Activated CD4-positive, alpha-beta memory T cell treated with anti-CD3 and anti-CD28 coated beads, Interleukin-2, amount 10 ng/mL, durations not matched to agents 7 days and 5 days (primary cell): ENCODE measurements at places on chromosomes 1 and 21. TPM values are rescaled to one million over a fixed set of nuclear protein-coding genes. Genes with fewer than 3 reads are reported as not detected.

DNA sequence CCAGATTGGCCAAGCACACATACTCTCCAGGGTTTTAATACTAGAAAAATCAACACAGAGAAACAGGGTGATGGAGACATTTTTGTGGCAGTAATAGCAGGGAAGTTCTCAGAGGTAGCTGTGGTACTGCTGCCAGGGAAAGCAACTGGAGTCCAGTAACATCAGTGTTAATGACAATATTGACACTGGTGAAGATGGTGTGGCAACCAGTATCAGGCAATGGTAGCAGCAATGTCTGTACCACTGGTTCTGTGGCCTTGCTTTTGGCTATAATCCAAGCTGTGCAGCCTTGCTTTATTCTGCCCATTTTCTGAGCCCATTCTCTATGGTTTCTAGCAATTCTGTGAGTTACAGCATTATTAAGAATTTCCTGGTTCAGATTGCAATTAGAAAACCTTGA lies 1.6 kb upstream of the SNX7 start:
- no peaks in the 10 kb centered on the region for H3K36me3 ChIP-seq
- no peak overlapping the region for H3K4me3 ChIP-seq
- peaks cover 35% of the 10 kb centered on the region for H3K27me3 ChIP-seq
- DNase-seq, result no peak
- no peak overlapping the region for H3K27ac ChIP-seq
- H3K4me1 ChIP-seq, result peaks cover 12% of the 10 kb centered on the region

GRCh38 chr1:48048064-48048463 lies 50.9 kb upstream of the TRABD2B start:
- H3K27me3 ChIP-seq, result no peaks in the 10 kb centered on the region
- peaks cover 2% of the 10 kb centered on the region for H3K4me1 ChIP-seq
- no peak overlapping the region for H3K4me3 ChIP-seq
- no peak for DNase-seq
- no peak overlapping the region for H3K27ac ChIP-seq

DNA sequence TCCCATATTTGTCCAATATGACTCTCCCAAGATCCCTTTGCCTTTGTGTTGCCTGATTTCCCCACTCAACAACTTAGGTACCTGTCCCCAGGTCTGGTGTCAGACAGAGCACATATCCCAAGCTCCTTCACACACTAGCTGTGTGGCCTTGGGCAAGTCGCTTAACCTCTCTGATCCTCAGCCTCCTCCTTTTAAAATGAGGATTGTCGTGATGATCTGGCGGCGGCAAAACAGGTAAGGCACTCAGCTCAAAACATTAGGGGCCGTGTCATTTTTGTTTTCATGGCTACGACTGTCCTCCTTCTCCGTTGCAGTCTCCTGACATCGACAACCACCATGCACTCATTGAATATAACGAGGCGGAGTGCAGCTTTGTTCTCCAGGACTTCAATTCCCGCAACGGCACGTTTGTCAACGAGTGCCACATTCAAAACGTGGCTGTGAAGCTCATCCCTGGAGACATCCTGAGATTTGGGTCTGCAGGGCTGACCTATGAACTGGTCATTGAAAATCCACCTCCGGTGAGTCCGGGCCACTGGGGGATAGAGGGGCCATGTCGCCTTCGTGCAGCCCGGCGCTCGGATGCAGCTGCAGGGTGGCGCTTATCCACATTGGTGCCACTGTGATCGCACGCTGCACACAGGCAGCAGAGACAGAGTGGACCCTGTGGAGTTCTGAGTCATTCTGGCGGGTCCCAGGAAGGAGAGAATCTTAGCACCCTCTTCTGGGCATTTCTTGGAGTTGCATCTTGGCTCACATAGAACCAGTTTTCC lies 25.2 kb downstream of the FHAD1 start:
- no peaks in the 10 kb centered on the region for H3K36me3 ChIP-seq
- H3K27me3 ChIP-seq, result peaks cover 34% of the 10 kb centered on the region
- no peak overlapping the region for H3K4me3 ChIP-seq
- peaks cover 3% of the 10 kb centered on the region for H3K4me1 ChIP-seq

GRCh38 chr1:97898948-97899347 lies 21.9 kb downstream of the DPYD start:
- no peak for DNase-seq
- H3K4me3 ChIP-seq, result no peak overlapping the region
- H3K27me3 ChIP-seq, result no peaks in the 10 kb centered on the region
- H3K4me1 ChIP-seq, result peaks cover 13% of the 10 kb centered on the region

NBPF3 gene
- 5.0 TPM for total RNA-seq

P3R3URF gene
- not detected for total RNA-seq

ITGB3BP gene
- 44.9 TPM for total RNA-seq

CA6 gene
- not detected for total RNA-seq
